A549 (cell line): ENCODE measurements at places on chromosomes 12 and 14.

- DNase-seq, result no peak
These were observed 15.4 kb upstream of the BDKRB1 start for GRCh38 chr14:96240641-96241040.

DNA sequence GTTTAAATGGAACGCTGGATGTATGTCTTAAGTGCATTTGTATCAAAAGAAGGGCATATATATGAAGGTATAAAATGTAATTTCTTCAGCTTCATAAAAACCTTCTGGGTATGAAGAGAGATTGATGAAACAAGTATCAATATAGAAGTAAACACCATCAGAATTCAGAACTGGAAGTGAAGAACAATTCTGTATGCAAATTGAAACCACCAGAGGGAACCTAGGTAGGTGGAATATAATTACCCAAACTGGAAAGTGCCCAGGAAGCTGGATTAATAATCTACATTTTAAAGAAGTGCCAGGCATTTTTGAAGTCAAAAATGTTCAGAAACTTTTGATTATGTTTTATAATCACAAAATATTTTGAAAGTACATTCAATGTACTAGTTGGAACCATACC lies 336.2 kb upstream of the GARIN6 start:
- no peak for DNase-seq

DNA sequence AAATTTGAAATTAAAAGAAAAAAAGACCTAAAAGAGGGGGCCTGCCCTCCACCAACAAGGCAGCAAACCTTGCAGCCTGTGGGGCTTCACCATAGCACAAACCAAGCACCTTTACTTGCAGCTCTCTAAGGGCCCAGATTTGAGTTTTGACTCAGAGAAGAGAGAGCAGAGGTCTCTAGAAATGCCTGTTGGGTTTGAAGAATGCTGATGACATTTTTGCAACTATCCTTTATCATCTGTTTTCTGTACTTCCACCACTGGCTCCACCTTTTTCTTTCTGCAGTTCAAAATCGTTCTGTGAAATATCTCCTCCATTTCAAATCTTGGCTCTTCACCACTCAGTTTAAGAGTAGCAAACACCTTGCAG lies 83.8 kb upstream of the HMGA2 start:
- no peak for DNase-seq

- no peak for DNase-seq
These were observed 15.5 kb upstream of the ENDOU start for GRCh38 chr12:47740606-47741339.

DNA sequence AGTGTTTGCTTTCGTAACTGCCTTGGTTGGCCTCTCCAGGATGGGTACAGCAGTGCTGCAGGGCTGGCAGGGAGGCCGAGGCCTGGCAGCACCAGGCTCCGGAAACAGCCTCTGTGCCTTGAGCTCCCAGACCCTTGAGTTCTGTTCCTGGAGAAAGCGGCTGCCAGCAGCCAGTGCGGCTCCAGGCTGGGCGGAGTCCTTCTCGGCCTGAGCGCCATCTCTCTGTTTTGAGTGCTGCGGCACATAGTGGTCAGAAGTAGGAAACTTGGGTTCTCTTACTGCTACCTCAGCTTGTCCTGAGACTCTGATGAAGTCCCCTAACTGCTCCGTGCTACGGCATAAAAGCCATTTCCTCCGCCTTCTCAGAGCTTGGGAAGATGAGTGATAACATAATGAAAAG lies 65.9 kb downstream of the KCNA1 start:
- DNase-seq, result no peak

GRCh38 chr14:71651228-71651627 lies 281.0 kb upstream of the RGS6 start:
- no peak for DNase-seq

DNA sequence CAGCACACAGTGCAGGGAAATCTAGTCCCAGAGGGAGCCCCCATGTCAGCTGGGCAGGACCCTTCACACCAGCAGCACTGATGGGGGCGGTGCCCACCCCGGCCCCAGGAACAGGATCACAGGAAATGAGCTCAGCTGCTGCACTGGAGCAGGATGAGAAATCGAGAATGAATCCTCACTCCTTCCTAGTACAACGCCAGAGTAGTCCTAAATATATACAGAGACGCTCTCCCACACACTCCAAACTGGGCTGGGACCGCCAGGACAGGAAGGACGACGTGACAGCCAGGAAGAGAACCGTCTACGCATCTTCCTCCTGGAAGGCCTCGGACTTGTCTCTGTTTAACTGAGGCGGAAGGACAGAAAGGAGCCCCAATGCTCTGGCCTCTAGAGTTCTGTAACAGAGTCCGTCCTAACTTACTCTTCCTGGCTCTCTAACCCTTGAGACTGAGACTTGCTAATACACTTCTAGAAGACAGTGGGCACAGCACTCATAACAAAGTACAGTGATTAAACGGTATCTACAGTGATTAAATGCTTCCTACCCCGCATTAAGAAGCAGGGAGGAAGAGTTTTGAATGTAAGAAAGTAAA lies 33.4 kb downstream of the CDC42BPB start:
- DNase-seq, result no peak

GRCh38 chr12:112167031-112167461 lies 41.7 kb downstream of the TRAFD1 start:
- DNase-seq, result no peak

DNA sequence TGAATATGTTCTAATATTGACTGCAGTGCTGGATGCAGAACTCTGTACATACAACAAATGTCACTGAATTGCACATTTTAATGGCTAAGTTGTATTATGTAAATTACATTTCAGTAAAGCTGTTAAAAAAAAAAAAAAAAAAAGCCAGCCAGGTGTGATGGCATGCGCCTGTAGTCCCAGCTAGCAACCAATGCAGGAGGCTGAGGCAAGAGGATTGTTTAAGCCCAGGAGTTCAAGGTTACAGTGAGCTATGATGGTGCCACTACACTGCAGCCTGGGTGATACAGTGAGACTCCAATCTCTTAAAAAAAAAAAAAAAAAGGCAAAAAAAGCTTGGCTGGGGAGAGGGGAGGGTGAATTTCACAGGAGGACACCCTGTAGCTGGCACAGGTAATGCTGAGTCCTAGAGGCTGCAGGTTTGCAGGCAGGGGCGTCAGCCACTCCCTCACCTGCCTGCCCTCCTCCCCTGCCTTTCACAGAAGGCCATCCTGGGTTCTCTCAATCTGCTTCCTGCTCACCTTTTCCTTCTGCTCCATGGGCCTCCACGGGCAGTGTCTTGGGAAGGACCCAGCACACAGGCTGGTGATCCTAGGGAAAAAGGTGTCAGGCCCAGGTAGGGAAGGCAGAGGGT lies 40.7 kb downstream of the TESC start:
- no peak for DNase-seq

DNA sequence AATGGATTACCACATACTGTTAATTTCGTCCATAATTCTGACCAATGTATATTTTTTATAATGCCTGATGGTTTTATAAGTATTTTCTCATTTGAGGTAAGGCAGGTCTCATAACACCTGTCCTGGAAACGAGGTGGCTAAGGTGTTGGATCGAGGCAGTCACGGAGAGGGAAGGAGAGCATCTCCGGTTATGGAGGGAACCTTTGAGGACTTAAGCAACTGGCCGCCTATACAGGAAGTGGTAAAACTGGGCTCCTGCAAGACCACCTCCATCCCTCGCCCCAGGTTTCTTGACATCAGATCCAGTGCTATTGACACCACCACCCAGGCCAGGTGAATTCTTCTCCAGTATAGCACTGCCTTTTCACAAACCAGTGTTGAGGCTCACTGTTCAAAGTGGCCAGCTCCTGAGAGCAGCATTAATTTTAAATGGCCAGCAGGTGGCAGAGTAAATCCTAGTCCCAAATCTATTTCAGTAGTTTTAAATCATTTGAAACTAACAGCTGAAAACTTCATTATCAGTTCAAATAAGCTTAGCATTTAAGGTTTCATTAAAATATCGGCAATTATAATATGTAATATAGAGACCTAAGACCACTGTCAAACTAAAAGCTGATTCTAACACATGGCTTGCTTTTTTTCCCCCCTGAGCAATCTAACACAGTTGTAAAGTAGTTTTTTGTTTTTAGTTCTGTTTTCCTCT lies 100.8 kb downstream of the PPM1A start:
- DNase-seq, result peak; percentile 56

GRCh38 chr14:42980419-42980818 lies 1373.7 kb downstream of the LRFN5 start:
- DNase-seq, result no peak

- no peak for DNase-seq
These were observed 18.7 kb downstream of the HELB start for GRCh38 chr12:66320996-66321395.

DNA sequence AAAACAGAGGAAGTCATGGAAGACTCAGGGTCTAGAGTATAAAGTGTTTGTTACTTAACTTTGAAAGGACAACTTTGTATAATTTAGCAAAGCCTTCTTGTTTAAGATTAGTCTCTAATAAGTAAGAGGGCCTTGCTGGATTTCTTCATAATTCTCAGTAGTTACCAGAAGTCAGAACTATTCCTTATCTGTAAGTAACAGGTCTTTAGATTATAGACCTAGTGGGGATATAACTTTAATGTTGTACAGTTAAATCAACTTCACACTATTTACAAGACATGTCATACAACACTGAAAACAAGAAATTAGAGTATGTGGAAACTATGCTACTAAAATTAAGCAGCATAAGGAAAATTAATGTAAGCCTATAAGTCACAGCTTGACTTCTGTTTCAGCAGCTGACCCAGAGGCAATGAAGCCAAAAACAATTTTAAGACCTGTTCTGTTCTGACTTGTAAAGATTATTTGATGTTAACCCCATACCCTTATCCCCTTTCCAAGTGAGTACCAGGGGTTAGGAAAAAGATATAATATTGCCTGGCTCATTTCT lies 398.3 kb downstream of the RAD51B start:
- no peak for DNase-seq

GRCh38 chr12:53099071-53099882 lies 1.8 kb downstream of the IGFBP6 start:
- peak; percentile 98 for DNase-seq

DNA sequence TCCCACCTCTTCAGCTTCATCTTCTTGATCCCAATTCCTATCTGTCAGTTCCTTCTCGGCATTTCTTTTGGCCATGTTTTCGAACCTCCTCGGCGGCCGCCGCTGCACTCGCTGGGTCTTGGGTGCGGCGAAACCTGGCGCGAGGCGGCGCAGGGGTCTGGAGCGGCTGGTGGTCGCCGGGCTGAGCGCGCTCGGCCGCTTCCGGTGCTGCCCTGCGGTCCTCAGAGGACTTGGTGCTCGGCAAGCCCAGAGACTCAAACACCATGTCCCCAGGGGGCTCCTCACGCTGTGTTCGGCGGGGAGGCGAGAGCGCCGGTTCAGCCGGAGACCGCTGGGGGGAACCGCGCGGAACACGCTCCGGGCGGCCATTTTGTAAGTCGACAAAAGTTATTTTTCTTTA lies 51.8 kb downstream of the PPP1R36 start:
- DNase-seq, result no peak

GRCh38 chr14:63603749-63604277 lies 37.9 kb downstream of the WDR89 start:
- DNase-seq, result no peak
